Right lobe of liver (tissue), 6 donors: ENCODE measurements at places on chromosomes 2 and 18.

GRCh38 chr2:27211241-27211942 is 449 bp upstream of the ATRAID start:
- DNase-seq = no peak

- DNase-seq = no peak
Measured at GRCh38 chr2:170660409-170660808, 54.7 kb upstream of the SP5 start.

DNA sequence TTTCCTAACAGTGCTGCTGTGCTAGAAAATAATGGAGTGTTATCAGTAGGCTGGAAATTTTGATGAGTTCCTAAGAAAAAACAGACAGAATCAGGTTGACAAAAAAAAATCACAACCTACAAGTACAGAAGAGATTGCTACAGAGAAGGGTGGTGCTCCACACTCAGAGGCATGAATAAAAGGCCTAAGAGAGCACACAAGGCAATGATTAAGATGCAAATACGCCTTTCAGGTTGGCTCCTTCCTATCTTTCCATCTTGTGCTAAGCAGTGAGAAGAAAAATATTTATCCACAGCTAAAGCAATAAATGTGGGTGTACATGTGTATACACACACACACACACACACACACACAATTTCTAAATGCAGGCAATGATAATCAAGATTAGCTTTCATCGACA is 130.6 kb upstream of the UBE2E3 start:
- DNase-seq = no peak

GRCh38 chr2:66109419-66109818 is 325.5 kb upstream of the MEIS1 start:
- DNase-seq = no peak

DNA sequence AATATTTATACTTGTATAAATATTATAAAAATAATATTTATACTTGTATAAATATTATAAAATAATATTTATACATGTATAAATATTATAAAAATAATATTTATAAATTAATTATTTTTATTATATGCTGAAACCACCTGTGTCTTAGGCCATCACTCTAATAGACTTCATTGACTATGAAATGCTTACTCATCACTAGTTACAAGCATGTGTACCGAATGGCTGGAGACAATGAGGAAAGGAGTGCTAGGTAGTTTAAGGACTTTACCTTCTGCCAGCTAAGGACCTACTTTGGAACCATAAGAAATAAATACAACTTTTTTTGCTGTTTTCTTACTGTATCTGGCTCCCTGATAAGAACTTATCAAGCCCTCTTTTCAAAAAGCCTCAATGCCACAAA is 228.8 kb downstream of the LRRTM1 start:
- no peak for DNase-seq

- DNase-seq = no peak
Measured at GRCh38 chr2:45988879-45989278, 308.3 kb upstream of the EPAS1 start.

- DNase-seq = no peak
Measured at GRCh38 chr18:12819322-12819721, 64.7 kb downstream of the PTPN2 start.

- no peak for DNase-seq
Measured at GRCh38 chr2:158670292-158670691, 124.8 kb upstream of the DAPL1 start.

- no peak for DNase-seq
Measured at GRCh38 chr2:104582471-104582870, 271.4 kb upstream of the POU3F3 start.

DNA sequence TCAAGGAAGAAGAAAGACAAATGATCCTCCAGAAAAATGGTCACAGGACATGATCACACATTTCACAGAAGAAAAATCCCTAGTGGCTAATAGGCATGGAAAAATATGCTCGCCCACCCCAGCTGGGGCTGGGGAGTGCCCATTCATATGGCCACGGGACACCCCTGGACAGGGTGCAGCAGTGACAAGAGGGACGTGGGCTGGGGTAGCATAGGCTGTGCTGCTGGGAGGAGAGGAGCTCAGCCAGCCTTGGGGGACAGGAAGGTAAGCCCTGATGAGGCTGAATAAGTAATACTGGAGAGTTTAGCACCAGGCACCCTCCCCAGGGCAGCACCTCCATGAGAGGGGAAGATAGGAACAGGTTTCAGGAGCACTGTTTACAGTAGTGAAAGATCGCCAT is 254.9 kb upstream of the HS6ST1 start:
- no peak for DNase-seq

GRCh38 chr2:10271946-10272345 is 30.8 kb upstream of the HPCAL1 start:
- DNase-seq = no peak

GRCh38 chr2:17733599-17733998 is 20.0 kb downstream of the SMC6 start:
- DNase-seq = no peak

- no peak for DNase-seq
Measured at GRCh38 chr2:10355471-10356438, 53.1 kb downstream of the HPCAL1 start.

- DNase-seq = no peak
Measured at GRCh38 chr18:6982398-6982797, 135.2 kb downstream of the LAMA1 start.

DNA sequence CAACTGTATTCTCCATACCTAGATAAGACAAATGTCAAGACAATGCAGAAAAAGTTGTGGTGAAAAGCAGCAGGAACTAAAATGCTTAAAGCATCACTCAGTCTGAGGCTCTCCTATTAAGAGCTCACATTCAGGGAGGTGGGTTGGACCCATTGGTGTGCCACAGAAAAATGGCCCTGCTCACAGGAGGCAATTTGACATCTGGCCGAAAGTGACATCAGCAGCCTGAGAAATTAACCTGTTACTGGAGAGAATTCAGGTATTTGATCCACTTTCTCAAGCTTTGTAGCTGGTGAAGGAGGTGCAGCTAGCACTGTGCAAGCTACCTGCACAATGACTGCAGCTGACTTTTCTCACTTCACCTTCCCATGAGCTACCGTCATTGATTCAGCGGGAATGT is 86.0 kb downstream of the TMEM247 start:
- DNase-seq = no peak

GRCh38 chr2:109305490-109306167 is 176.6 kb downstream of the SH3RF3 start:
- DNase-seq = no peak

DNA sequence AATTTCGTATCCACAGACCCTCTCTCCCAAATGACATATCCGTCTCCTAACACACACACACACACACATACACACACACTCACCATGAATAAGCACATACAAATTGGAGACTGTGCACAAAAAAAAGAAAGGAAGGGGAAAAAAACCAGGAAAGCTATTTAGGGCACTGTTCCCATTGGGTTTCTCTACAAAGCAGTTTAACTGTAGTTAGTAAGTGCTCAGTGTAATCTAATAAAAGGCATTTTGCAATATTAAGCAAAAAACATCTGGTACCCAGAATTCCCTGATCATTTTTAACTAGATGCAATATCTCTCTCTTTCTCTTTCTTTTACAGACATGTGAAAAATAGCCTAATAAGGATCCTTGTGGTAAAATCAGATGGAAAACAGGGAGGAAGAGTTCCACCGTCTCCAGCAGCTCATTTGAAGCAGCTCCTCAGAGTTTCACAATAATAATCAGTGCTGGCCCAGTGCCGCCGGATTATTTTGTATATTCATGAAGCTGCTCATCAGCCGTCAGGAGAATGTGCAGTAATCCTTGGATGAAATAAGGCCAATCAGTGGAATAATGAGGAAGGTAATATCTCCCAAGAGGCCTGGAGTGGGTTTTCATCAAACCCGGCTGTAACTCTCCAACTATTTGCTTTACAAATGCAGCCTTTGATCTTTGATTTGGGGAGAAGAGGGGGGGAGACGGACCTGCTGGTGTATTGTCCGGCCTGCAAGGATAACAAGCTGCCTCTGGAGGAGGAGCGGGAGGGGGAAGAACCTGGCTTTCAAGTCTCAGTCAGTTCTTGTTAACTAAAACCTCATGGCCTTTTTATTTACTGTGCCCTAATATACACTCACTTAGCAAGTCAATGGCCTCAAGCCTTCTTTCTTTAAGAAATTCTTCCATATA is 227.6 kb upstream of the SMIM21 start:
- DNase-seq = no peak

- no peak for DNase-seq
Measured at GRCh38 chr2:149768320-149768799, 180.8 kb upstream of the MMADHC start.

DNA sequence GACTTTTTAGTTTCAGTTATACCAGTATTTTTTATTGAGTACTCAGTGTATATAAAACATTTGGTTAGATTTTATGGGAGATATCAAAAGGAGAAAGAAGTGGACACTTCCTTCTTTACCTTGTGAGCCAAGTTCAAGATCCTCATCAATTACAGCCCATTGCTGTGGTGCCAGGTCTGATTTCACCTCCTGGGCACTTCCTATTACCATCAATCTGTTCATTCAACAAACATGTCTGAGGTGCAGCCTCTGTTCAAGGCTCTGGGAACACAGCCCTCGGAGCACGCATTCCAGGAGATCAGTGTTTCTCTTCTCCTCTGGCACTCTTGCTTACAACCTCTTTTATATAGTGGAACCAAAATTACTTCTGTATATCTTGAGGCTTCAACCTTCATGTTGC is 171.4 kb upstream of the ALPP start:
- no peak for DNase-seq

- no peak for DNase-seq
Measured at GRCh38 chr18:31586616-31587015, 5.1 kb upstream of the TTR start.

- no peak for DNase-seq
Measured at GRCh38 chr18:60585670-60586069, 213.1 kb upstream of the MC4R start.

DNA sequence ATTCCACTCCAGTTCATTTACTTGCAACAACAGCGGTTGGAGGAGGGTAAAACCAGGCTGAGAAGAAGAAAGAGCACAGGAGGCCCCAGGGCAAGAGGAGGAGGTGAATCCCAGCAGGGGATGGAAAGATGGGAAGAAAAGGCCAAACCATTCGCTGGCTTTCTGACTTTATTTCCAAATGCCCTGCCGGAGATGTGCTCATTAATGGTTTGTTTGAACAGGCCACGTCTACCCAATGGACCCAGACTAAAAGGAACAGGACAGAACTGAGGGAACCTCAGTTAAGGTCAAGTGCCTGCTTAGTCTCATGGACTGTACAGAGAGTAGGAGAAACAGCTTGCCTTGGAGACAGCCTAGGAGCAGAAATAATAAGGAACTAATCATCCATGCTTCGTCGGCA is 121.6 kb upstream of the NDUFV2 start:
- DNase-seq = no peak

- DNase-seq = no peak
Measured at GRCh38 chr2:146433116-146433875, 1411.5 kb upstream of the ACVR2A start.

GRCh38 chr2:43324259-43325106 is 98.1 kb upstream of the ZFP36L2 start:
- no peak for DNase-seq

- DNase-seq = peak; percentile 25
Measured at GRCh38 chr18:79510046-79510685, 114.4 kb downstream of the NFATC1 start.

- DNase-seq = no peak
Measured at GRCh38 chr18:60417946-60418345, 45.4 kb upstream of the MC4R start.

- no peak for DNase-seq
Measured at GRCh38 chr18:6352275-6352674, 62.4 kb downstream of the L3MBTL4 start.

- DNase-seq = no peak
Measured at GRCh38 chr2:224023188-224023587, 15.9 kb downstream of the SERPINE2 start.

DNA sequence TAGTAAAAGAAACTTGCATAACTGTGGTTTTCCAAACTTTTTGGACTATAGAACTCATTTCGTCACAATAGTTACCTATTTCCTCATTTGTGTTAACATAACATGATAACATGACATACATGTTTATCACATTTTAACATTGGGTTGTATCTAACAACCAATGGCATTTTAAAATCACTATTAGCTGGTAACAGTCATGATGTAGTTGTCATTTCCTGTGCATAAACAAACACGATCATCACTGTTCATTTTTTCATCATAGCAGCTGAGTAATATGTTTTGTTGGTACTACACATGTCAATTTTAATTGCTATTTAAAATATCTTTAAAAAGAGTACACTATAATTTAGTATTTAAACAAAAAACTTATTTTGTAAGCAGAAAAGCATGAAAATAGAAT is 402.4 kb downstream of the SATB2 start:
- no peak for DNase-seq

- no peak for DNase-seq
Measured at GRCh38 chr2:21650569-21650968, 526.8 kb downstream of the TDRD15 start.

- DNase-seq = no peak
Measured at GRCh38 chr2:104502901-104503300, 351.0 kb upstream of the POU3F3 start.

DNA sequence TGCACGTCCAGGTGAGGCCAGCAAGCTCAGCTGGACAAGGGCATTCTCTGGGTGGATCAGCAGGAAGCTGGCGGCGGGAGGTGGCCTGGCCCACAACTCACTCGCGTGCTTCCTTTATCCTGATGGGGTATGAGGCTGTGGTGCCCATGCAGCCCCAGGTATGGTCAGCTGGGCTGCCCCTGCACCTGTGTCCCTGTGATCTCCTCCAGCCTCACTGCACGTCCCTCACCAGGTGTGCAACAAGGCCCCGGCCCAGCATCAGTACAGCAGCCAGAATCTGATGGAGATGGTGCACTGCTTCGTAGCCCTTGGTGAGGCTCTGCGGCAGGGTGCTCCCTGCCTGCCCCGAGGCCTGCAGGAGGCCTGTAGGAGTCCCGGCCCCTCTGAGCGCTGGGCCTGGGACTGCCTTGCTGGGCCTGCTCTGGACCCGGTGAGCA is 17.6 kb downstream of the MROH2A start:
- DNase-seq = no peak

DNA sequence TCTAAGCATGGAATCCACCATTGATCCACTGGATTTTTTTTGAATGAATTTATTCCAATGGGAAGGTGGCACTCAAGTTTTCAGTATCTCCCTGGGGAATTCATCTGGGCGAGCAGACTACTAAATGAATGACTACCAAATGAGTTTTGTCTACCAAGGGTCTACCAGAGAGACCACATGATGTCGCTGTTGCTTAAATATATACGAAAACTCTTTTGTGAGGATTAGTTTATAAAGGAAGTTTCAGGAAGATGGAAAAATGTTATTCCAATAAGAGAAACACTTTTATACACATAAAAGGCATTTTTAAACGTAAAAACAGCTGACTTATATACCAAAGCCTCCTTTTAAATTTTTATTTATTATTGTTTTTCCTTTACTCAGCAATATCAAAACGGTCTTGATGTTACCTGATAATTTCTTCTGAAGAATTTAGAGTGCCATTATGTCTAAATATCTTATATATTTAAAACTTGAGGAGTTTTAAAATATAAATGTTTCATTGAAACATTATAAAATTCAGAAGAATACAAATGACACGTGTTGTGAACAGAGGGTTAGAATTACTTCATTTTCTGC is 139.7 kb downstream of the HRH4 start:
- no peak for DNase-seq

- no peak for DNase-seq
Measured at GRCh38 chr2:232351686-232352510, 26.7 kb upstream of the ALPP start.

GRCh38 chr2:201959626-201960025 is 74.0 kb upstream of the FZD7 start:
- DNase-seq = no peak

- DNase-seq = no peak
Measured at GRCh38 chr2:151038516-151038915, 223.1 kb downstream of the RBM43 start.
